ENCODE measurements at places on chromosomes 5 and 9.
A peak's percentile ranks its signal among the peaks of the same experiment; 100 is the strongest.

DNA sequence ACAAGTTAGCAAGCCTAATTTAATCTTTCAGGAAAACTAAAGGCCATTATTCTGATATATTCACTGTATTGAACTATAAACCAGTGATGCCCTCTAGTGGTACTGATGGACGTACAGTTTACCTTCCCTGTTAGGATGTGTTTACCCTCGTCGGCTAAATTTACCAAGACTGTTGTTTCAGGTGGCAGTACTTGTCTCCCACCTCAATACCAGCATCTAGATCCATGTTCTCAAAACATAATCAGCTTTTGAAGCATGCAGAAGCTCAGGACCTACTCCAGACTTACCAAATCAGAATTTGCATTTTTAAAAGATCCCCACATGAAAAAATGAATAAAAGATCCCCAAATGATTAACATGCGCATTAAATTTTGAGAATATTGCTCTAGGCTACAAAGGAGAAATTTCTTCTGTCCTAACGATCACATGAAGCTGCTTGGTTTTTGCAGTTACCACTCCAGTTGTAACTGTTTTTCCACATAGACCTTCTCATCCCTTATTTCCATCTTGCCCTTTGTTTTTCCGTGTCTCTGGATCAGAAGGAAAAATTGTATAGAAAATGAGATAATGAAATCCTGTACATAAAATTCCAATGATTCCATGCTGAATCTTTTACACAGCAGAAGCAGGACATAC lies 3.2 kb upstream of the BAAT start:
- no peak for DNase-seq

- no peak for DNase-seq
Observed at GRCh38 chr9:72384710-72385485, 19.9 kb upstream of the ZFAND5 start.

- no peak for DNase-seq
Observed at GRCh38 chr5:43993634-43994351, 390.8 kb downstream of the NNT start.

GRCh38 chr5:125489146-125489545 lies 742.7 kb upstream of the ZNF608 start:
- no peak for DNase-seq

DNA sequence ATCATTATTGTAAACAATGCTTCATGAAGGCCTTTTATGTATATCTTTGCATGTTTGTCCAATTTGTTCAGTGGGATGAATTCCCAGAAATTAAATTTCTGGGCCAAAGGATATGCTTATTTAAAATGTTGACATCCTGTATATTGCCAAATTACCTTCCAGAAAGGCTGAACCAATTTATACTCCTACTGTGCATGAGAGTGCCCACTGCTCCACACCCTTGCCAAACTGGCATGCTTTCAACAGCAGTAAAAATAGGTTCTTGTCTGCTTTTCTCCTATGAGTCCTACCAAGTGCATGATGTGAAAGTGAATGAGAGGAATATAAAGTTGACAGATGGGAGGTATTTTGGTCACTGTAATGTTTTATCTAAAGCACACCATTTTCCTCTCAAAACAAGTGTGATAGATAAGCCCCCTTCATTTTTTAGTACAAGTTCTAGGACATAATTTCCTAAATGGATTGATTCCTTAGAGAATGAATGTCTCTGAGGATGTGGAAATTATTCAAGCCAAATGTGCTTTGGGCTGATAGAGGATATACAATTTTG lies 70.5 kb upstream of the ERBIN start:
- DNase-seq, result no peak

DNA sequence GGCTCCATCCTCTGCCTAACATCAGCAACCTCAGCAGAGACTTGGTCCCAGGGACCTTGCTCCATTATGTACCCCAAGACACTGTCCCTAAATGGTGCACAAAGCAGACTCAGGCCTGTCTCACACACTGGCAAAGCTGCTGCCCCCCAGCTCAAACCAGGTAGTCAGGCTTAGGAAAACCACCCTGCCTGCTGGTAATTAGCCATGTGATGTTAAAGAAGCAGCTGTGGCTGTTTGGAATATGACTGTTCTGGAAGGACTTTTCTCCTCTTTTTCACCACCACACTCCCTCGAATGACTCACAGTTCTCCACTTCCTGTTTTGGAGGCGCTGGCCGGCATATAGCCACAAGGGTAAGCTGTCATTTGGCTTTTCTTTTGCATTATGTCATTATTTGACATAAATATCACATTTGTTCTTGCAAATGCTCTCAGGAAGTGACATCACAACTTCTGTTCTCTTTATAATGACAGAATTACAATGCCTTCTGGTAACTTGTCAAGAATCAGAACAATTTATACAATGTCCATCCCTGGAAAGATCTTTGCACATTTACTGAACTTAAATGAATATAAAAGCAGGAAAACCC lies 113.9 kb downstream of the SUSD1 start:
- DNase-seq, result peak; percentile 31

- no peak for DNase-seq
Observed at GRCh38 chr5:71924980-71925379, 182.3 kb upstream of the MAP1B start.

DNA sequence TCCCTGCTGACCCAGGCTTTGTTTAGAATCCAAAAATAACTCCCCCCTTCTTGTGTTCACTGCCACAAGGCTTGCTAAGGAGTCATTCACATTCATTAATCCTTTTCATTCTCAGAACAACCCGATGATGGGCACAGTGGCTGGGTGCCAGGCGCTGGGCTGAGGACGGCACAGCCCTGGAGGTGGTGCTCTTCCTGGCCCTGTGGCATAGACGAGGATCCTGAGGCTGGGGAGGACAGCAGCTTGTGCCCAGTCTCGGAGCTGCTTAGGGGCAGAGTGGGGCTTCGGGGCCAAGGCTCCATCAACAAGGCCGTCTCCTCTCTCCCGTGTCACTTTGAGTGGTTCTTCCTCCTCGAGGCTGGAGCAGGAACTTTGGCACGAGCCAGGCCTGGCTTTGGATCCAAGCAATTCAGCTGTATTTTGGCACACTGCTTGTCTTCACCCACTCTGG lies 166.7 kb downstream of the TTLL11 start:
- no peak for DNase-seq

- no peak for DNase-seq
Observed at GRCh38 chr5:122316656-122317055, 4.6 kb downstream of the SNCAIP start.

DNA sequence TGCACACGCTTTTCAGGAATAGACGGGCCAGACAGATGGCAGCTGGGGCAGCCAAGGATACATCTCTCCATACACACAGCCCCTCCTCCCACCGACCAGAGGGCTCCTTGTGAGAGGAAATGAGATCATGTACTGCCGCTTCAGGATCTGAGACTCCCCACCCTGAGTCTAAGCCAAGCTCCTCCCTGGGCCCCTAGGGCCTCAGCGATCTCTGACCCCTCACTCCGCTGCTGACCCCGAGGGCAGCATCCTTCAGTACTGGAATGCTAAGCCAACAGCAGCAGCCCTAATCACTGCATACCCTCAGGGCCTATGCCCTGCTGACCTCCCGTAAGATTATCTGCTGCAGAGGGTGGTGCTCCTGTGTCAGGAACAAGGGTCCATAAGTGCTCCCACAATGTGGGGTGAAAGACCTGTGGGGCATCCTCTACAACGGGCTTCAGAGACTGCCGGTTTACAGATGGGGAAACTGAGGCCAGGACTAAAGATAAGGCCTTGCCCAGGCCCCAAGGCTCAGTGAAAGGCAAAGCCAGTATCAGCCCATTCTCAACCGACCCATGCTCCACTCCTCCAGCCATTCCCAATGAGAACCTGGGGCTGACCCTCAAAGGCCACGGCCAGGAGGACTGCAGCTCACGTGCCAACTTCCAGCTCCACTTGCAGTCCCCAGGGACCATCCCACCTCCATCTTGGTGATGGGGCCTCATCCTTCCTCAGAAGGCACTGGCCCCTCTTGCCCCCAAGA lies 37.5 kb downstream of the BICD2 start:
- no peak for DNase-seq

DNA sequence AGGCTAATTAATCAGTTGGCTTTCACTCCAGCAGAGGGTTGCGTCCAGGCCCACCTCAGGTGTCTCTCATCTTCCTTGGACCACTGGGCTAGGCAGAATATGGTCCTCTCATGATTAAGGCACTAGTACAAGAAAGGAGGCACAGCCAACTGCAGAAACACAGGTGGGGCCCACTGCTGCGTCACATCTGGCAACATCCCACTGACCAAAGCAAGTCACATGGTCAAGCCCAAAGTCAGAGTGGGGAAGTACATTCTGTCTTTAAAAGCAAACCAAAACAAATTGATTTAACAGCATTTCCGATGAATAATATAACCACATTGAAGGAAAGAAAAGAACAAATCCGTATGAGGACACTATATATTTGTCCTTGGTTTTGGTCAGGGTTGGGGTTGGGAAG lies 28.0 kb upstream of the UBTD2 start:
- no peak for DNase-seq

GRCh38 chr5:135399794-135400542 lies 937 bp upstream of the MACROH2A1 start:
- DNase-seq, result no peak

DNA sequence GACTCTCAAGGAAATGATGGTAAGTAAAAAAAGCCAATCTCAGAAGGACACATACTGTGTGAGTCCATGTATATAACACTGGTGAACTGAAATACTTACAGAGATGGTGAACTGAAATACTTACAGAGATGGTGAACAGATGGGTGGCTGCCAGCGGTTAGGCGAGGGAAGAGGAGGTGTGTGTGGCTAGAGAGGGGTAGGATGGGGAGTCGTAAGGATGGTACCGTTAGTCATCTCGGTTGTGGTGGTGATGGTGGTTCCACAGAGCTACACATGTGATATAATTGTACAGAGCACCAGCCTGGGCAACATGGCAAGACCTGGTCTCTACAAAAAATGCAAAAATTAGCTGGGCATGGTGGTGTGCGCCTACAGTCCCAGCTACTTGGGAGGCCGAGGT lies 113.6 kb upstream of the RAPGEF1 start:
- no peak for DNase-seq

DNA sequence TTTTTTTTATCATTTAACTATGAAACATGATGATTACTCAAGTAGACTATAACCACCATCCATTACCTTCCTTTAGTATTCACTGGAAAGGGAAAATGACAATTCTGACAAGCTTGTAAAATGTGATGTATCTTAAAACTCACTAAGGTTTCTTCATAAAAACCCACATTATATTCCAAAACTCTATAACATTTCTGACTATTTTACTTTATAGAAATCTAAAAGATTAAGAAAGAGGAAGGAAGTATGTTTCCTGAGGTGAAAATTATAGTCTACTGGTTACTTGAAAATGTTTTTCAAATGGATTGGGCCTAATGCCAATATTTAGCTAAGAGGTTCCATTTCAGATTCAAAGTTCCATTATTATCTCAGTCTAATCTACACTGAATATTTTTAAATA lies 1982.2 kb upstream of the C9orf72 start:
- no peak for DNase-seq

DNA sequence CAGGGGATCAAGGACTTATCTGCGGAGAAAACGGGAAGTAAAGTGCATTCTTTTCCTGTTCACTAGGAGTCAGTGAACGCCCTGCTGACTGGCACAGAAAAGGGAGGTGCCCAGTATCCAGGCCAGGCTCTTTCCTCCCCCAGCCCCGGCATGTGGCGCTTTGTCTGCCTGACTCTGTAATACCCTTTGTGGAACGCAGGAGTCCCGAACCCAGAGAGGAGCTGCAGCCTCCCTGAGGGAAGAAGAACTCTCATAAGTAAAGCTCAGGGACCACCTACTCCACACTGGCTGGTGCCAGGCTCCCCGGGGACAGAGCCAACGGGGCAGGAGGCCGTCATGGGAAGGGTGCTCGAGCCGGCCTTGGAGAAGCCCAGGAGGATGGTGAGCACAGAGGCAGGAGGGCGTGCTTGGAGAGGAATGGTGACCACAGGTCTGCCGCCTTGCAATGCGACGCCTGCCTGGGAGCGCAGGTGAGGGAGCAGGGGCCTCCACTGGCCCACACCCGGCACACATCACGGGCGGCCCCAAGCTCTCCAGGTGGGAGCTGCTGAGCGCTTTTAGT lies 31.5 kb downstream of the VAV2 start:
- no peak for DNase-seq

- no peak for DNase-seq
Observed at GRCh38 chr5:150184990-150185912, 4.6 kb upstream of the SLC6A7 start.

GRCh38 chr9:68513385-68513784 lies 27.3 kb downstream of the TMEM252 start:
- DNase-seq, result no peak

GRCh38 chr5:169350016-169350415 lies 49.1 kb upstream of the SLIT3 start:
- no peak for DNase-seq

- no peak for DNase-seq
Observed at GRCh38 chr5:27313549-27313948, 275.2 kb upstream of the CDH9 start.

DNA sequence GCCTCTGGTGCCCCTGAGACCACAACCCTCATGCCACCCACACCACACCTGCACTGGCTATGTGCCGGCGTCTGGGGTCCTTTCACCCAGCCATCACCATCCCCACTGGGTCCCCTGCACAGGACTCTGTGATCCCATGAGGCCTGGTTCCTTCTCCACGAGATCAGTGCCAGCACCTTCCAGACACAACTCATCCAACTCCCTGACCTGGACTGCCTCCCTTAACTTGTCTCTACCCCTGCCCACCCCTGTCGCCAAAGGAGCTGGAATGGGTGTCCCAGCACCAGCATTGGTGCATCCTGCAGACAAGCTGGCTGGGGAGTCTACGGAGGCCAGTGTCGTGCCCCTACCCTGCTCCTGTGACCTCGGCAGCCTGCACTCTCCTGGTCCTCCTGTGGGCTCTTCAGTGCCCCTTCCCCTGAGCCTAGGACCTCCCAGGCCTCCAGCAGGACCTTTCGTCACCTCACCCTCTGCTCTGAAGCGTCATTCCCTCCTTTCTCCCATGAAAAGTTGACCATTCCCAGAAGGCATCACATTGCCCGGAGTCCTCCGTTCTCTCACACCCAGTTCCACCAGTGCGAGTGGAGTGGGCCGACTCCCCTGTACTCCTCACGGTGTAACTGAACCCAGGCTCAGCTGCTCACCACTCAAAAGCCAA lies 87.7 kb downstream of the NSUN2 start:
- no peak for DNase-seq

- DNase-seq, result no peak
Observed at GRCh38 chr5:32842813-32843530, 131.9 kb downstream of the NPR3 start.

DNA sequence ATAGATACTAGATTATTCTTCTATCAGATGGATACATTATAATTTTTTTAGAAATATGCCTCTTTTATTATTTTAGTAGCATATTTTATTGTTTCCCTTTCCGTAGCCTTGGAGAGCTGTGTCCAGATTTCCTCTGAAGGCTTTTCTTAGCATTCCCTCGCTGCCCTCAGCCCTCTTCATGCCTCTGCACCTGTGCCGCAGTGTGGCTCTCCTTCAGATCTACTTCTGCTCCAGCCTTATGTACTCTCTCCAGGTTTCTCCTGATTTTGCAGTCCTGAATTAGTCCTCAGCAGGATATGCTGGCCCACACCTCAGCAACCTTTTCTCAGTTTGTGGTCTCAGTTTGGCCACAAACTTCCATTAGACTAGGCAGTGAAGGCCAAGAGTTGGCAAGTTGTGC lies 1052.0 kb downstream of the TAF11L14 start:
- no peak for DNase-seq

- no peak for DNase-seq
Observed at GRCh38 chr5:139413153-139413552, 9.3 kb upstream of the SPATA24 start.

- DNase-seq, result no peak
Observed at GRCh38 chr5:148224117-148224742, 14.1 kb upstream of the MARCOL start.

- DNase-seq, result no peak
Observed at GRCh38 chr9:77384406-77384805, 207.1 kb downstream of the VPS13A start.

GRCh38 chr5:1919209-1919566 lies 36.5 kb upstream of the IRX4 start:
- DNase-seq, result no peak

Measured in stimulated activated naive CD8-positive, alpha-beta T cell treated with anti-CD3 and anti-CD28 coated beads, Interleukin-15, amount 100 ng/mL, for 72 hours (primary cell).